ENCODE measurements at places on chromosomes 1 and 21. TPM values are rescaled to one million over a fixed set of nuclear protein-coding genes. Genes with fewer than 3 reads are reported as not detected.

Gene CASZ1
- 18.3 TPM for total RNA-seq

Gene TCHHL1
- total RNA-seq = not detected

Gene COL6A1
- total RNA-seq = 407 TPM

Gene BRINP3
- not detected for total RNA-seq

Gene CD244
- not detected for total RNA-seq

Gene ACTA1
- total RNA-seq = 1.9 TPM

Gene MX1
- total RNA-seq = 1.5 TPM

DNA sequence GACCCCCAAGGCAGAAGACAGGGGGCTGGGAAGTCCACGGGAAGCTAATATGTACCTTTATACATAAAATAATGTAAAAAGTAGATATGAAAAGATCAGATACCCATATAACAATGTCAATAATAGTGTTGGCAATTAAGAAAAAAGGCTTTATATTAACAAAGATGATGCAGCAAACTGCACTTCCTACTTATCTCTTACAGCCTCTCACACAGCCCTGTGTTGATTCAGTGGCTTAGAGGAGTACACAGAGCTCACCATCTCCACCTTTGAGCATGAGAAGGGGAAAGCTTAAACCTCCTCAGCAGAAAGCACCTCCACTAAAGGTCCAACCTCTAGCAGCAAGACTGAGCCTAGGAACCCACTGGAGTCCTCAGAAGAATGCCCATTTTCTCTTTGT, 7.2 kb upstream of the VSIG8 start:
- H3K27ac ChIP-seq = no peak overlapping the region
- no peaks in the 10 kb centered on the region for H3K36me3 ChIP-seq
- peaks cover 5% of the 10 kb centered on the region for H3K4me1 ChIP-seq
- peaks cover 8% of the 10 kb centered on the region for H3K27me3 ChIP-seq
- H3K4me3 ChIP-seq = no peak overlapping the region

DNA sequence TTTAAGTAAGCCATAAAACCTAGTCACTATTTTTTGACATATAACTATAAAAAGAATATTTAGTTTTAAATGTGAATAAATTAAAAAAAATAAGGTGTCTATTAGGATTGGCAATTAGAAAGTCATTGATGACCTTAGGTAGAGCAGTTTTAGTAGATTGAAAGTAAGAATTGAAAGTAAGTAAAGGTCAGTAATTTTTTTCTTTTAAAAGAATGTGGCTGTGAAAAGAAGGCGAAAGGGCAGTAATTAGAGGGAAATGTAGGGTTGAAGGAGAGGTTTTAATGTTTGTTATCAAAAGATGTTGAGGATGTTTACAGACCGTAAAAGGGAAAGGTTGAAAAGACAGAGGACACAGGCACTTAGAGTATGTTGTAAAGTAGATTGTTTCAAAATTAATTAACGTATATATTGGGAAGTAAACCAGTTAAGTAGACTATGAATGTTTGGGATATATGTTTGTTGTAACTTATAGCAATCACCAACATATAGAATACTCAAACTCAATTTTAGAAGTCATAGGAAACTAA, 41.0 kb downstream of the ZFYVE9 start:
- peaks cover 4% of the 10 kb centered on the region for H3K27me3 ChIP-seq
- DNase-seq = no peak
- H3K4me1 ChIP-seq = peaks cover 3% of the 10 kb centered on the region
- peaks cover 17% of the 10 kb centered on the region for H3K36me3 ChIP-seq
- H3K4me3 ChIP-seq = peak overlapping the region; percentile 28
- peak overlapping the region; percentile 85 for H3K27ac ChIP-seq

- H3K4me3 ChIP-seq = no peak overlapping the region
- DNase-seq = no peak
- H3K4me1 ChIP-seq = peaks cover 12% of the 10 kb centered on the region
- H3K27ac ChIP-seq = no peak overlapping the region
- no peaks in the 10 kb centered on the region for H3K27me3 ChIP-seq
These were observed 24.7 kb downstream of the PRKACB start for GRCh38 chr1:84168783-84169182.

GRCh38 chr1:21366288-21366687, 73.6 kb upstream of the NBPF3 start:
- no peaks in the 10 kb centered on the region for H3K36me3 ChIP-seq
- H3K27ac ChIP-seq = no peak overlapping the region
- no peak overlapping the region for H3K4me3 ChIP-seq
- H3K4me1 ChIP-seq = no peaks in the 10 kb centered on the region
- no peak for DNase-seq

- DNase-seq = no peak
- H3K4me1 ChIP-seq = no peaks in the 10 kb centered on the region
- no peaks in the 10 kb centered on the region for H3K36me3 ChIP-seq
- no peak overlapping the region for H3K4me3 ChIP-seq
- no peak overlapping the region for H3K27ac ChIP-seq
- no peaks in the 10 kb centered on the region for H3K27me3 ChIP-seq
These were observed 47.6 kb downstream of the FCRL3 start for GRCh38 chr1:157652859-157653493.

- no peaks in the 10 kb centered on the region for H3K36me3 ChIP-seq
- H3K27ac ChIP-seq = no peak overlapping the region
- no peak overlapping the region for H3K4me3 ChIP-seq
- H3K4me1 ChIP-seq = peaks cover 3% of the 10 kb centered on the region
- H3K27me3 ChIP-seq = peaks cover under 1% of the 10 kb centered on the region
- DNase-seq = no peak
These were observed 805.9 kb upstream of the ADAMTS5 start for GRCh38 chr21:27772816-27773215.

GRCh38 chr1:31783846-31784245, 19.7 kb upstream of the ADGRB2 start:
- peaks cover 5% of the 10 kb centered on the region for H3K27me3 ChIP-seq
- DNase-seq = peak; percentile 1
- H3K4me1 ChIP-seq = peaks cover 32% of the 10 kb centered on the region
